CD8-positive, alpha-beta memory T cell (primary cell): ENCODE measurements at places on chromosomes 3 and 15. TPM values are rescaled to one million over a fixed set of nuclear protein-coding genes. Genes with fewer than 3 reads are reported as not detected.
A peak's percentile ranks its signal among the peaks of the same experiment; 100 is the strongest.

LRRC15 gene
- not detected for total RNA-seq

ACTC1 gene
- total RNA-seq = not detected

NANOGP8 gene
- not detected for total RNA-seq

GATM gene
- total RNA-seq = 1.9 TPM

SLC9A9 gene
- 2.2 TPM for total RNA-seq

CYP8B1 gene
- not detected for total RNA-seq

MINAR1 gene
- total RNA-seq = 0.51 TPM

TSPAN3 gene
- total RNA-seq = 59.3 TPM

MYL3 gene
- total RNA-seq = not detected

PPP1R14D gene
- not detected for total RNA-seq

- no peak for DNase-seq
Observed at GRCh38 chr15:100461049-100461448, 67.7 kb downstream of the CERS3 start.

DNA sequence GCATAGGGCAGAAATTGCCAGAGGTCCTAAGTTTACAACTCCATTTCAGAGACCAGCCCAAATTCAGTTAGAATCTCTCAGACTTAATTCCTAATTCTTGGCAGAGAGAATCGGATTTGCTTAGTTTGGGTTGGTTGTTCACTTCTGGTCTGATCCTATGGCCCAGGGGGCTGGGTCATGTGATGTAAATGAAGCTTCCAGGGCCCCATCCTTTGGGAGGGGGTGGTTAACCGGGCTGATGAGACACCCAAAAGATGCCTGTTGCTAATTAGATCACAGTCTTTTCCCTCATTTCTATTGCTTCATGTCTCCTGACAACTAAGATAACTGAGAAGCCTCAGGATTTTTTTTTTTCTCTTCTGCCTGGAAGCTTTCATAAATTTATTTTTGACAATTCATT lies 11.1 kb upstream of the ZNF620 start:
- no peaks in the 10 kb centered on the region for H3K27me3 ChIP-seq
- no peak overlapping the region for H3K27ac ChIP-seq
- H3K36me3 ChIP-seq = no peaks in the 10 kb centered on the region
- no peak overlapping the region for H3K4me3 ChIP-seq
- H3K4me1 ChIP-seq = no peaks in the 10 kb centered on the region

- H3K4me3 ChIP-seq = no peak overlapping the region
- H3K4me1 ChIP-seq = peaks cover 11% of the 10 kb centered on the region
- H3K27me3 ChIP-seq = no peaks in the 10 kb centered on the region
- DNase-seq = no peak
- no peaks in the 10 kb centered on the region for H3K36me3 ChIP-seq
Observed at GRCh38 chr15:99412626-99413025, 153.2 kb upstream of the MEF2A start.

DNA sequence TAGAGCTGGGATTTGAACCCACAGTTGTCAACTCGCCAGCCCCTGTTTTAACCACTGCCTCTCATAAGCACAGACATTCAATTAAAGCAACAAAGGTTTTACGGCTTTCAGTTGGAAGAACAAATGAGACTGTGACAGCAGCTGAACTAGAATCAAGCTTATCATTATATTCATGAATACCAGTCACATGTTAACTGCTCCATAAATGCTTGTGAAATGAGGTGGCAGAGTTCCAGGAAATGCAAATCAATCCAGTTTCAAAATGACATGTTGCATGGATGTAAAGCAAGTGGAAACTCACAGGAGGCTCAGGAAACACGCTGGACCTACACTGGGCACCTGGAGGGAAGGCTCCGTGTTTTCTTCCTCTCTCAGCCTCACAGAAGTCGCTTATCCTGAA lies 3.9 kb downstream of the GP5 start:
- peaks cover 27% of the 10 kb centered on the region for H3K4me1 ChIP-seq
- DNase-seq = no peak
- H3K27me3 ChIP-seq = no peaks in the 10 kb centered on the region
- no peak overlapping the region for H3K27ac ChIP-seq
- H3K4me3 ChIP-seq = no peak overlapping the region

DNA sequence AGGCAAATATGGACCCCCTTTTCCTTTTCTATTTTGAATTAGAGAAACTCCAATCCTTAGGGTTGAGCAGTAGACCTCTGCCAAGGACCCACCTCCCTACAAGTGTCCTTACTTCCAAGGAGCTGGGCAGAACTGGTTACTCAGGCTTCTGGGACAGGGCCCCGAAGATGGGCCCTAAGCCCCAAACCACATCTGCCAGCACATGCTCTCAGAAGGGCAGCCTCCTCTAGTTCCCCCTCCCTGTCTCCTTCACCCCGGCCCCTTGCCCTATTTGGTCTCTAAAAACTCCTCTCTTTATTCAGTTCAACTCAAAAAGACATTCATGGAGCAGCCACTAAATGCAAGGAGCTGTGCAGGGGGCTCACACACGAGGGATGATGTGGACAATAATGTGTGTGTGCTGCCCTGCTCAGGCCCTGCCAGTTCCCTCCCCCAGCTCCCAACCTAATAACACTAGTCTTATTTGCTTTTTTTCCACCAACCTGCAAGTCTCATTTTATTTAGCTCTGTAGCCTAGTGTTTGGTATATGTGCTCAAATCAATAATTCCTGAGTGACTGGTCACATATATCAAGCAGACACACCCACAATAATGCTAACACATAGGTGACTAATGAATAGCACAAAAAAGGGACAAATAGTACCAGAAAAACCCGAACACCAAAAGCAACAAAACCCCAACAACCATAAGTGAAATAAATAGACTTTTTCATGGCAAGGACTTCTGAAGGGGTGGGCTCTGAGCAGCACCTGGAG lies 12.2 kb downstream of the ZDHHC3 start:
- H3K27me3 ChIP-seq = no peaks in the 10 kb centered on the region
- H3K27ac ChIP-seq = no peak overlapping the region
- peaks cover 8% of the 10 kb centered on the region for H3K36me3 ChIP-seq
- no peak overlapping the region for H3K4me3 ChIP-seq
- DNase-seq = no peak

DNA sequence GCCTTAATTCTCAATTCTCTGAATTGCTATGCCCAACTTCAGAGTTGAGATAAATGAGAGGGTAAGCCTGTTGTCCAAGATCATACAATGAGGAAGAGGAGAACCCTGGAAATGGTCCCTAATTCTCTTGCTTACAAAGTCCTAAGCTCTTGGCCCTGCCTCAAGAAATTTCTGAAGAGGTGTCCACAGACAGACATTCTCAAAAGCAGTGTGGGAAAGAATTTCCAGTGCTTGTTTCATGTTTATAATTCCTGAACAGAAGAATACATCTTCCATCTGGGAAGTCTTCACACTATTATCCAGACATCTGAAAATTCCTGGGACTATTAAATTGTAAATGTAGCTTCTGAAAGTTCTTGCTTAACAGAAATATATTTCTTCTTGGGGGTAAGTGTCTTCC lies 166.8 kb upstream of the LRTM1 start:
- no peaks in the 10 kb centered on the region for H3K36me3 ChIP-seq
- DNase-seq = no peak
- no peak overlapping the region for H3K27ac ChIP-seq
- H3K4me3 ChIP-seq = no peak overlapping the region
- no peaks in the 10 kb centered on the region for H3K4me1 ChIP-seq

DNA sequence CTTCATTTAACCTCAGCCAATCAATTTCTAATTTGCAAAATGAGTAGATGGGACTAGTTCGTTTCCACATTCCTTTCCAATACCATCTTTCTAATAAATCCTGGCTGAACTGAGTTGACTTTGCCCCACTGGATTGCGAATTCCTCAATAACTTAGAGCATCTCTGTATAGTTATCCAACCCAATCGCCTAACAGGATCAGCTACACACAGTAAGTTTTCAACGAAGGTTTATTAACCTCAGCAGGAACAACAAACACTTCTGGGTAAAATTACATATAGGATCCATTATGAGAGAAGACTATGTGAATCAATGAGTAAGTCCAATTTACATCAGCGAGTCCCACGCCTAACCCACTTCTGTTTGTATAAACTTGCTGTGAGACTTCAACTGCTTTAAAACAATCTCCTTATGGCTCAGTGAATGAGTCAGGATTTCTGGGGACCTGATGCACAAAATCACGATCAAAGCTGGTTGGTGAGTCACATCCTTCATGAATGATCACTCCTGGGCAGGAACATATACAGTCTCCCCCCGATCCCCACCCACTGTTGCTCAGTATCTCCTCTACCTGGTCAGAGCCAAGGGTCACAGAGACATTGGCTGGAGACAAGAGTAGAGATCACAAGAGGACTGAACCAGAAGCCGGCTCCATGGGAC lies 142.8 kb downstream of the EDEM1 start:
- no peak overlapping the region for H3K4me3 ChIP-seq
- no peaks in the 10 kb centered on the region for H3K27me3 ChIP-seq
- no peaks in the 10 kb centered on the region for H3K36me3 ChIP-seq
- no peak overlapping the region for H3K27ac ChIP-seq
- no peaks in the 10 kb centered on the region for H3K4me1 ChIP-seq
- DNase-seq = no peak

GRCh38 chr3:56753206-56753820 lies 48.4 kb downstream of the ARHGEF3 start:
- H3K4me3 ChIP-seq = no peak overlapping the region
- H3K36me3 ChIP-seq = peaks cover 39% of the 10 kb centered on the region
- no peaks in the 10 kb centered on the region for H3K27me3 ChIP-seq
- H3K4me1 ChIP-seq = peaks cover 61% of the 10 kb centered on the region

DNA sequence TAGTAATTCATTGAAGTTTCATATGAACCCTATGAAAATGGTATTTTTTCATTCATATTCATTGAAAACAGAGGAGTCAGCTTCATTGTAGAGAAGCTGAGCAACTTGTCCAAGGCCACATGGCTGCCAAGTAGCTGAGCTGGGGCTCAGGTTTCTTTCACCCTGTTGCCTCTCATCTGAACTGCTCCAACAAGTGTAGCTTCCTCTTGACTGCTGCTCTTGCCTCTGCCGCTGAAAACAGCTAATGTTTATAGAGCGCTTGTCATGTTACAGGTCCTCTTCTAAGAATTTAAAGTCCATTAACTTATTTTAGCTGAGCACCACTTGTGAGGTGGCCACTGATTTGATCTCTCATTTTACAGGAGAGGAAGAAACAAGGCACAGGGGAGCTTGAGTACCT lies 81.1 kb downstream of the PDCD6IP start:
- H3K27ac ChIP-seq = no peak overlapping the region
- no peaks in the 10 kb centered on the region for H3K36me3 ChIP-seq
- H3K27me3 ChIP-seq = no peaks in the 10 kb centered on the region

DNA sequence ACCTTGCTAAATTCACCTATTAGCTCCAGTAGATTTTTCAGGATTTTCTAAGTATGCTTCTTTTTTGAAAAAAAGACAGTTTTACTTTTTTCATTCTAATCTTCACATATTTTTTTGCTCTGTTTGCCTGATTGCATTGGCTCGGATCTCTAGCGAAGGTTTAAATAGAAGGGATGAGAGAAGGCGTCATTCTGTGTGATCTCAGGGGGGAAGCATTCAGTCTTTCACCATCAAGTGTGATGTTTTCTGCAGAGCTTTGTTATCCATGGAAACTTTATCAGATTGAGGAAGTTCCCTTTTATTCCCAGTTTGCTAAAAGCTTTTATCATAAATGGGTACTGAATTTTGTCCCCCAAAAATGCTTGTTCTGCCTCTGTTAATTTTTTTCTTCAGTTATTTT lies 120.3 kb downstream of the LRRK1 start:
- H3K36me3 ChIP-seq = no peaks in the 10 kb centered on the region
- no peak overlapping the region for H3K27ac ChIP-seq
- no peaks in the 10 kb centered on the region for H3K27me3 ChIP-seq
- no peaks in the 10 kb centered on the region for H3K4me1 ChIP-seq

DNA sequence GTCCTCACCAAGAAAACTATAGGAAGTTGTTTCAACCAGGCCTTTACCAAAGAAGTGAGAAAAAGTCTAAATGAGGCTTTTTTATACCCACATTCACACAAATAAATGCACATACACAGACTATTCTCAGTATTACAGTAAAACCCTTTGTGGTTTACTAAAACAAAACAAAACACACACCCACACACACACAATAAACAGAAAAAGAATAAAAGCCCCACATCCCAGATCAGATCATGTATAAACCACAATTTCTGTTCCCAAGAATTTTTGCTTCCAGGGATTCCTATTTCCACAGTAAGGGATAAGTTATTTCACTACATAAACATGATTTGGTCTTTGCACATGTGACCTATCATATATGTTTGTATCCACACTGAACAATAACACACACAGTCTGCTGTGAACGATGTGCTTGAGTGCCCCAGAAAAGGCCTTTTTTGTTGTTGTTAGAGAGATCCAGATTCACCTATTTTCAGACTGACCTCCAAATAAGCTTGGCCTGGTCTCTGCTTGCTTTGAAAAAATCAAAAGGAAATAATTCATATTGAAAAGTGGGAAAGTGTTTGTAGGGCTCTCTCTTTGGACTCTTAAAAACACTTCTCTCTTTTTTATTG lies 283.4 kb upstream of the ATP11B start:
- no peak overlapping the region for H3K4me3 ChIP-seq
- no peaks in the 10 kb centered on the region for H3K27me3 ChIP-seq
- H3K4me1 ChIP-seq = no peaks in the 10 kb centered on the region

DNA sequence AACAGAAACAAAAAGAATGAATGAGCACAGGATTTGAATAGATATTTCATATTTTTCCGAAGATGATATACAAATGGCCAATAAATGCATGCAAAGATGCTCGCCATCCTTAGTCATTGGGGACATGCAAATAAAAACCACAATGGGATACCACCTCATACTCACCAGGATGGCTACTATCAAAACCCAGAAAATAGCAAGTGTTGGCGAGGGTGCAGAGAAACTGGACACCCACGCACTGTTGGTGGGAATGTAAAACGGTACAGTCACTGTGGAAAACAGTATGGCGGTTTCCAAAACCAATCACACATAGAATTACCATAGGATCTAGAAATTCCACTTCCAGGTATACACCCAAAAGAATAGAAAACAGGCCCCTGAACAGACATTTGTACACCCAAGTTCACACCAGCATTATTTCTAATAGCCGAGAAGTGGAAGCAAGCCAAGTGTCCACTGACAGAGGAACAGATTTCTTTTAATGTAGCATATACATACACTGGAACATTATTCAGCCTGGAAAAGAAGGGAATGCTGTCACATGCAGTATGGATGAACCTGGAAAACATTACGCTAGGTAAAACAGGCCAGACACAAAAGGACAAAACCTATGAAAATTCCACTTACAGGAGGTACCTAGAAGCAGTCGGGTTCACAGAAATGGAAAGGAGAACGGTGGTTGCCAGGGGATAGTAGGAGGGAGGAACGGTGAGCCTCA lies 3.6 kb downstream of the RNF168 start:
- peak overlapping the region; percentile 82 for H3K27ac ChIP-seq
- H3K4me3 ChIP-seq = peak overlapping the region; percentile 77
- no peaks in the 10 kb centered on the region for H3K27me3 ChIP-seq
- no peaks in the 10 kb centered on the region for H3K36me3 ChIP-seq
- peaks cover 28% of the 10 kb centered on the region for H3K4me1 ChIP-seq
- DNase-seq = no peak
